ENCODE measurements at places on chromosomes 7 and 10. TPM values are rescaled to one million over a fixed set of nuclear protein-coding genes. Genes with fewer than 3 reads are reported as not detected.
A peak's percentile ranks its signal among the peaks of the same experiment; 100 is the strongest.

The TMEM176A gene
- not detected for total RNA-seq

DNA sequence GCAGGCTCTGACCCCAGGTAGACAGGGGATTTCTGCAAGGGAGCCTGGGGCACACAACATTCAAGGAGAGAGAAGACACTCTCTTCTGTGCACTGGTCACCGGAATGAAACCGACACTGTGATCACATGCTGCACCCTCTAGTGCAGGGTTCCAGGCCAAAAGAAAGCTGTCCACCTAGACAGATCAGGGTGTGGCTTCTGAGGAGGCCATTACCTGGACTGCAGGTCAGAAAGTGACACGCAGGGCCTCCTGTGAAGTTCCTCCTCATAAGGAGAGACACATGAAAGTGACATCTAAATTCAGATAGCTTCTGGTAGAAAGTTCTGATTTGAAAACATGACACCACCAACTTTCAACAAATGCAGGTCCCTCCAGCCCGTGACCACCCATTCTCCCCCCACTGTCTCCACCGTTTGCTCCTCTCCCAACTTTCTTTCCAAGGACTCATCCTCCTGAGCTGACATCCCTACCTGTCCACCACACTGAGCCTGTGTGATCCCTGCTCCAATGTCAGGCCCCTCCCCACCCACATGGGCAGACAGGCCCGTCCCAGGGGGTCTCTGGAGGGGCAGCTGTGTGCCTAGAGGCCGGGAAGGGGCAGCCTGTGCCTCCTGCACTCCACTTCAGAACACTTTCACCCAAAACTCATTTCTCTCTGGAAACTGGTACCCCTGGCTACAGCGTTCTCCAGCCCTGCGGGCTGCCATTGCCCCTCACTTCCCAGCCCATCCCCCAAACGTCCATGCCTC, 198.0 kb downstream of the TNS3 start:
- DNase-seq: no peak

DNA sequence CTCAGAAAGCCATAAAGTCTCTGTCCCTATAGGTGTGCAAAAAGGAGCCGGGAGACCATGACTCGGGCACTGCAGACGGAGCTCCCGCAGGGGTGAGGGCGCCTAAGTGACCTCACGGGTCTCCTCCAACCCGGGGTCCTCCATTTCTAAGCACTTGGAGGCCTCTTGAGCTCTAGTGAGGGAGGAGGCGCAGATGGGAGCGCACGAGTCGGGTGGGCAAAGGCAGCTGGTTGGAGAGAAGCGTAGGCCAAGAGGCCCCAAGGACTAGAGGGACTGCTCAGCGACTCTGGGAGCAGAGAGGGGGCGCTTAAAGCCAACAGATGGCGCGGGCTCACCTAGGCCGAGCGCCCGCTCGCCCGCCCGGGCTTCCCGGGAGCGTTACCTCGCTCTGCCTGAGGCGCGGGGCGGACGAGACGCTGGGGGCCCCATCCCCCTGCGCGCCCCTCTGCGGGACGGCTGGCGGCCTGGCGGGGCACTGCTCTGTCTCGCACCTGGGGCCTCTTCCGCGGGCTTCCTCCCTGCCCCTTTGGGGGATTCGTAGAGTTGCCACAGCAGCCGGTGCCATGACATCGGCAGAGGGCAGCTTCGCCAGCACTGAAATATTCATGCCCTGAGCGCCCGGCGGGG, 523 bp upstream of the CDH23 start:
- no peak for DNase-seq

DNA sequence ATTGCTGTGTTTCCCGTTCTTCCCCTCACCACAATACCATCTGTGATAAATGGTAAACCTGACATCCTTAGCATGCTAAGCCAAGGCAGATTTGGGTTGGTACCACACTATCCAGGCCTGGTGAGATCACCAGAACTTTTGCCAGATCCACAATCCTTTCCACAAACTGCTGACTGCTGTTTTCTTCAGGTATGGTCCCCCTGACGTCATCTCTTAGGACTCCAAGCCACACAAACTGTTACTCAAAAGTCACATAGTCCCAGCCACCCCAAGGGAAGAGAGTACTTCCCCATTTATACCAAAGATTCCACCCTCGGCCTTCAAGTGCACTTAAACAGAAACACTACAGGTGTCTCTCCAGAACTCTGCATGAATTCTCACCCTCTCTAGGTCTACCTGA, 34.8 kb downstream of the SLC25A13 start:
- no peak for DNase-seq

GRCh38 chr10:113073549-113074189, 123.6 kb downstream of the TCF7L2 start:
- DNase-seq: peak; percentile 98

DNA sequence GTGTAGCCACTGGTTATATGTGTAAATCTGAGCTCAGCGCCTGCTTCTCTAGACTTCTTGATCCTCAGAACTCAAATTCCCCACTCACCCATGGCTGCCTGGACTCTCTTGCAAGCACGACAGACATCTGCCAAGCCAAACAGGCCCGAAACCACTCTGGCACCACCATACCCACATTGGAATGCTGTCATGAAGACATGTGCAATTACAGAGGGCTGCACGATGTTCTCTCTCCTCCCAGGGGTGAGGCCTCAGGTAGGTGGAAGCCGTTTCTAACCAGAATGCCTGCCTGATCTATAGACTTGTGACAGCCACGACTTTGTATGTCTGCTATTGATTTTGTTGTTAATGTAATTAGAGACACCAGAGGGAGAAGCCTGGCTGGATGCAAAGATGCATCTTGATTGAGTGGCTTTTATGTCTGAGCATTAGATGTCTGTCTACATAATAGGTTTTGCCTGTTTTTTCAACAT, 4.0 kb downstream of the BAMBI start:
- DNase-seq: no peak

Measured in fibroblast of the aortic adventitia (primary cell).